ENCODE measurements at places on chromosomes 6 and 20. TPM values are rescaled to one million over a fixed set of nuclear protein-coding genes. Genes with fewer than 3 reads are reported as not detected.
A peak's percentile ranks its signal among the peaks of the same experiment; 100 is the strongest.

The SLC22A3 gene
- 45.4 TPM for total RNA-seq

The CALHM5 gene
- 0.58 TPM for total RNA-seq

The CLDN20 gene
- total RNA-seq: not detected

The CALHM6 gene
- total RNA-seq: 0.61 TPM

The TBC1D20 gene
- 28.3 TPM for total RNA-seq

The LGSN gene
- not detected for total RNA-seq

The IRF4 gene
- total RNA-seq: 0.08 TPM

DNA sequence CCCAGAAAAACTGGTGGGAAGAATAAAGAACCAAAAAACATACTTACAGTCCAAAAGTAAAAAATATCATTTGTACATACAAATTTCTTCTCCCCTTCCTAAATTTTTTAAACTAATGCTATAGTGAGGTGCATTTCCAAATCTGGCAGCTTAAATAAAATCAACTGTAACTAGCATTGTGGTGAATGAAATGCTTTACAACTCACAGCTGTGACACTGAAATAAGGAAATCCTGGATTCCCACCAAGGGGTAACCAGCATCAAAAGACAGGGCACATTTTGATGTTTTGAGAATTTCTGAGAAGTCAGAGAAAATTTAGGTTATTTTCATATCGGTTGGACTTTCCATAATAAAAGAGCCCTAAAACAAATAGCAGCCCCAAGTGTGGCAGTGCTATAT, 27.3 kb downstream of the BACH2 start:
- peaks cover 13% of the 10 kb centered on the region for H3K4me1 ChIP-seq
- H3K27me3 ChIP-seq: no peaks in the 10 kb centered on the region
- no peak overlapping the region for H3K4me3 ChIP-seq
- H3K27ac ChIP-seq: no peak overlapping the region
- DNase-seq: no peak

- H3K4me3 ChIP-seq: no peak overlapping the region
- no peaks in the 10 kb centered on the region for H3K27me3 ChIP-seq
- H3K4me1 ChIP-seq: no peaks in the 10 kb centered on the region
- H3K36me3 ChIP-seq: no peaks in the 10 kb centered on the region
- H3K27ac ChIP-seq: no peak overlapping the region
- no peak for DNase-seq
These were observed 424.6 kb upstream of the PTCHD4 start for GRCh38 chr6:48535582-48536009.

GRCh38 chr20:6685181-6685582, 82.3 kb upstream of the BMP2 start:
- no peaks in the 10 kb centered on the region for H3K4me1 ChIP-seq
- no peaks in the 10 kb centered on the region for H3K36me3 ChIP-seq
- no peak for DNase-seq
- no peak overlapping the region for H3K27ac ChIP-seq
- no peak overlapping the region for H3K4me3 ChIP-seq
- H3K27me3 ChIP-seq: no peaks in the 10 kb centered on the region

DNA sequence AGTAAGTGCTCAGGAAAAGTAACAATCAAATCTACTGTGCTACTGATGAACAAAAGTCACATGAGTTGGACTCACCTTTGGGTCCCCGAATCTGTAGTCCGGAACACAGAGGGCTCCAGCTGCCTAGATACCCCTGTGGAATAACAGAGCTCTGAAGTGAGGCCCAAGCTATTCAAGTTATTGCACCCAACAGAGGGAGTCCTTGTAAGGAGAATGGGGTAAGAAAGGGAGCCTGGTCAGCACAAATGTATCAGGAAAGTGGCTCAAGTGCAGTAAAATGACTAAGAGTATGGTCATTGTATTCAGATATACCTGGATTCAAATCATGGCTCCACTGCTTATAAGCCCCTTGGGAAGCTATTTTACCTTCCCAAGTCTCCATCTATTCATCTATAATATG, 20.9 kb downstream of the EDN1 start:
- H3K27me3 ChIP-seq: no peaks in the 10 kb centered on the region
- H3K4me3 ChIP-seq: no peak overlapping the region
- H3K27ac ChIP-seq: no peak overlapping the region

DNA sequence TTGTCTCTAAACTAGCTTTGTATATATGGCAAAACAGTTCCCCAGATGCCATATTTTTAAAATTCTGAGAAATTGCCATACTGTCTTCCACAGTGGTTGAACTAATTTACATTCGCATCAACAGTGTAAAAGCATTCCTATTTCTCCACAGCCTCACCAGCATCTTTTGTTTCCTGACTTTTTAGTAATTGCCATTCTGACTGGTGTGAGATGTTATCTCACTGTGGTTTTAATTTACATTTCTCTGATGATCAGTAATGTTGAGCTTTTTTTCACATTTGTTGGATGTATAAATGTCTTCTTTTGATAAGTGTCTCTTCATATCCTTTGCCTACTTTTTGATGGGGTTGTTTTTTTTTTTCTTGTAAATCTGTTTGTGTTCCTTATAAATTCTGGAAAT, 1222.7 kb upstream of the CITED2 start:
- no peak overlapping the region for H3K4me3 ChIP-seq
- no peak overlapping the region for H3K27ac ChIP-seq
- H3K27me3 ChIP-seq: no peaks in the 10 kb centered on the region
- no peak for DNase-seq
- no peaks in the 10 kb centered on the region for H3K4me1 ChIP-seq

DNA sequence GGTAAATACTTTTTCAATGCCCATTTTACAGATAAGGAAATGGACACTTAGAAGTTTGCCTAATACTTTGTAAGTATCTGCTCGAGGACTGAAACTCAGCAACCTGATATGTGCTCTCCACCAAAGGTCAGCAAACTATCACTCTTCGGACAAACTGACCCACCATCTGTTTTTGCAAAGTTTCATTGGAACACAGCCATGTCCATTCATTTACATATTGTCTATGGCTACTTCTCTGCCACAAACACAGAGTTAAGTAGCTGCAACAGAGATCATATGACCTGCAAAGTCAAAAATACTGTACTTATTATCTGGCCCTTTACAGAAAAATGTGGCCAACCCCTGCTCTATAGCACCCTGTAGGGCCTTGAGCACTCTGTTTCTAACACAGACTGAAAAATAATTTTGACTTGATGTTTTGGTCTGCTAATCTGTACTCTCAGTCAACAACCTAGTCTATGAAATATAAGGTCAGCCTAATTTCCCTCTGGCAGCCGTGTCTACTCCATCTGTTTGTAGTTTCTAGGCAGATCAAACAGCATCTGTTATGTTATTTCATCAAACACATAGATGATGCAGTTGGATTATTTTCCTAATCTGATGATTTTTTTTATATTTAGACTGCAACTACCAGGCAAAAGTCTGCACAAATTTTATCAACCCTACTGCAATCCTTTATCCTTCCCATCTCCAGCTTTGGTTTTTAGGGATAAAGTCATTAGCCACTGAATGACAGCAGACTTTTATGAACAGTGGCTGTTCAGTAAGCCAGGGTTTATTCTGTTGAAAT, 41.4 kb upstream of the BEND6 start:
- H3K4me3 ChIP-seq: no peak overlapping the region
- no peaks in the 10 kb centered on the region for H3K27me3 ChIP-seq

DNA sequence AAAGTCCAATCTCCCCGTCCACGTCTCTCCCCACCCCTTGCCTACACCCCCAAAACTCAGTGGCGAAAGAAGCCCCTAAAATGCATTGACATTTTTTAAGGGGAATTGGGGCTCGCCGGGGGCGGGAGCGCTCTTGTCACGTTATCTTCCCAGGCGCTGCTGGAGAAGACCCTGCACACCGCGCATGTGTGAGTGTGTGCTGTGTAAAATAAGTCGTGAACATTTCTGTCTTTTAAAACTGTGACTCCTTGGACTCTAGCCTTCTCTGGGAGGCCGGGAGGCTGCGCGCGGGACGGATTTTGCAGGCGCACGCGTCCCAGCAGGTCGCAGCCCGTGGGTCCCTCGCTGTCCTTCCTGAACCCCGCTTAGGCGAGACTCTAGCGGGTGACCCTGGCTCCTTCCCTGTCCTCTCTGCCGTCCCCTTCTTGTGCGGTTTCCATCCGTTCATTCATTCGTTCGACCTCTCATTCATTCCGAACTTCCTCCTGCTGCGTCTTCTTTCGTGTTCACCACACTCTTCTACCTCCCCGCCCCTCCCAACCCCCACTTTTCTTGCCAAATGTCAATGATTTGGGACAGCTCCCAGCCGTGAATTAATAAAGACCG, 2.2 kb downstream of the NRN1 start:
- DNase-seq: no peak
- no peaks in the 10 kb centered on the region for H3K36me3 ChIP-seq
- H3K4me3 ChIP-seq: peak overlapping the region; percentile 65
- H3K27me3 ChIP-seq: peaks cover 64% of the 10 kb centered on the region

- H3K4me3 ChIP-seq: no peak overlapping the region
- DNase-seq: no peak
- H3K27ac ChIP-seq: no peak overlapping the region
- no peaks in the 10 kb centered on the region for H3K36me3 ChIP-seq
- H3K4me1 ChIP-seq: no peaks in the 10 kb centered on the region
- H3K27me3 ChIP-seq: peaks cover 2% of the 10 kb centered on the region
These were observed 876.7 kb downstream of the QKI start for GRCh38 chr6:164291224-164291623.

GRCh38 chr6:53244958-53245357, 96.3 kb upstream of the GCM1 start:
- H3K27me3 ChIP-seq: no peaks in the 10 kb centered on the region
- DNase-seq: no peak
- no peak overlapping the region for H3K27ac ChIP-seq
- no peaks in the 10 kb centered on the region for H3K4me1 ChIP-seq

- no peaks in the 10 kb centered on the region for H3K27me3 ChIP-seq
- H3K27ac ChIP-seq: no peak overlapping the region
- H3K4me3 ChIP-seq: no peak overlapping the region
- no peaks in the 10 kb centered on the region for H3K4me1 ChIP-seq
- H3K36me3 ChIP-seq: peaks cover 99% of the 10 kb centered on the region
These were observed 101.9 kb downstream of the REV3L start for GRCh38 chr6:111381123-111381522.

DNA sequence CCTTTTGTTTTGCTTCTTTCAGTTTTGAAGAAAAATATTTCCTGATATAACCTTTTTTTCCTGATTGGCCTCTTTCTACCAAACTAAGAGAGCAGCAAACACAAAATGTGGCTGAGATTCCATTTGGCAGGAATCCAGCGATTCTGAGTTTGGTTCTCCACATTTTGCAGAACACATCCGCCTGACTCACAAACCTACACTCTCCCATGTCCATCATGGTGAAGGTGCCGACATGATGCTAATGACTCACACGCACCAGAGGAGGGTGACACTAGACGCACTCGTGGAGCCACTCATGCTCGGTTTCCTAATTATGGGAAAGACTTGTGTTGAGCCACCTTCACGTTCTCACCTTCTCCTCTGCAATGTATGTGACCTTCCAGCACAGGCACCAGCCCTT, 45.9 kb upstream of the DUSP22 start:
- no peaks in the 10 kb centered on the region for H3K36me3 ChIP-seq
- H3K27ac ChIP-seq: no peak overlapping the region
- H3K4me3 ChIP-seq: no peak overlapping the region
- no peaks in the 10 kb centered on the region for H3K4me1 ChIP-seq
- H3K27me3 ChIP-seq: no peaks in the 10 kb centered on the region
- DNase-seq: no peak

- peaks cover 6% of the 10 kb centered on the region for H3K27me3 ChIP-seq
- DNase-seq: no peak
- H3K27ac ChIP-seq: no peak overlapping the region
- no peaks in the 10 kb centered on the region for H3K36me3 ChIP-seq
These were observed 253.0 kb downstream of the TBC1D7 start for GRCh38 chr6:13075141-13075845.

DNA sequence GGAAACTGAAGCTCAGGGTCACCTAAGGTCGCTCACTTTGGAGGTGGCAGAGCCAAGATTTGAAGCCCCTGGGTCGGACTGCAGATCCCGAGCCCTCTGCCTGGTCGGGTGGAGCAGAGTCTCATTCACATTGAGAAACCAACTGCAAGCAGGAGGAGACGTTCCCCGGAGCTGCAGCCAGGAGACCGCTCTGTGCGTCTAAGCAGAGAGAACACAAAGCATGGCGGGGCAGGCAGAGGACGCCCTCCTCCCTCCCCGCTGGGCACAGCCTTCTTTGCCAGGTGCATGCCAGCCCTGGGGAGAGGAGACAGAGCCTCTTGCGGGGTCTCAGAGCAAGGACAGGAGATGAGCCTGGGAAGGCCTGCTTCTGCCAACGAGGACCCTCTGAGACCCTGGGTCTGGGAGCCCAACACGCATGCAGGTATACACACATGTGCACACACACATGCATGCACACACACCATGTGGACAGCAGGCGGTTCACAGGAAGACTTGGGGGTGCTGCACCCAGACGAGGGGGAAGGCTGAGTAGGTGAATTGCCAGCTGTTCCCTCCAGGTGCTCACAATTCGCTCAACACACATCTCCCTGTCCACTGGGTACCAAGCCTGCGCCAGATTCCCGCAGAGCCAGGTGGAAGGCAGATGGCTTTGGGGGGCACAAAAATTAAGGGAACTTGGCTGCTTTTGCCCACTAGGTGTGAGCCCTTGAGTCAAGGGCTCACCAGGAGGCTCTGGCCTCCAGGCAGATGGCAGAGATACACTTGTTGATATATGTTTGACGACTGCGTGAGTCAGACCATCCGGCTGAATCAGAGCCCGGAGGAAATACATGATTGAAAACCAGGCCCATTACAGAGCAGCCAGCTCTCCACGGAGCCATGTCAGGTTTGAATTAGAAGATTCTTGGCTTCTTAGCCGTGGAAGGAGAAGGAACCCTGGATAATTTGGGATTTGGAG, 5.5 kb upstream of the NTSR1 start:
- H3K27me3 ChIP-seq: peaks cover 60% of the 10 kb centered on the region
- no peaks in the 10 kb centered on the region for H3K36me3 ChIP-seq
- H3K4me1 ChIP-seq: no peaks in the 10 kb centered on the region
- no peak for DNase-seq
- no peak overlapping the region for H3K27ac ChIP-seq

DNA sequence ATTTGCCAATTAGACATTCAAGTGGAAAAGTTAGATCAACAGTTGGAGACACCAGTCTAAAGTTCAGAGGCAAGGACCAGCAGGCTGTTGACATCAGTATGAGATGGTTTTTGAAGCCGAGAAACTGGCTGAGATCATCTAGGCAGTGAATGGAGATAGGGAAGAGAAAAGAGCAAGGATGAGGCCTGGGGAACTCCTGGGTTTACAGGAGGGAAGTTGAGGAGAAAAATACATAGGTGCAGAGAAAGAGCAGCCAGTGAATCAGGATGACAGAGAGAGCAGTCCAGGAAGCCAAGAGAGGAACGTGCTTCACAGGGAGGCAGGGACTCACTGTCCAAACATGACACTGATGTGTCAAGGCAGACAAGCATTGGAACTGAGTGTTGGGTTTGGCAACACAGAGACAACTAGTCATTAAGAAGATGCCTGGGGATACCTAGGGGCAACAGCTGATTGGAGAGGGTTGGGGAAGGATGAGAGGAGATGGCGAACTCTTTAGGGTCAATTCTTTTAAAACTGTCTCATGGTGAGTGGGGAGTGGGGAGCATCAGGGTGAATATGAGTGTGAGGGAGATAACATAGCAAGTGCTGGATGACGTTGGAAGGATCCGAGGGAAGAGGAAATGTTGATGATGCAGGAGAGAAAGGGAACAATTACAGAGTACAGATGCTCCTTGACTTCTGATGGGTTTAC, 13.2 kb upstream of the SALL4 start:
- no peaks in the 10 kb centered on the region for H3K36me3 ChIP-seq
- peaks cover 2% of the 10 kb centered on the region for H3K27me3 ChIP-seq
- H3K27ac ChIP-seq: no peak overlapping the region
- no peak overlapping the region for H3K4me3 ChIP-seq

- no peak overlapping the region for H3K4me3 ChIP-seq
- H3K4me1 ChIP-seq: no peaks in the 10 kb centered on the region
- no peaks in the 10 kb centered on the region for H3K27me3 ChIP-seq
- peaks cover 93% of the 10 kb centered on the region for H3K36me3 ChIP-seq
These were observed 52.3 kb downstream of the EZR start for GRCh38 chr6:158766621-158767455.
